ENCODE measurements at places on chromosomes 6 and 20. TPM values are rescaled to one million over a fixed set of nuclear protein-coding genes. Genes with fewer than 3 reads are reported as not detected.

DNA sequence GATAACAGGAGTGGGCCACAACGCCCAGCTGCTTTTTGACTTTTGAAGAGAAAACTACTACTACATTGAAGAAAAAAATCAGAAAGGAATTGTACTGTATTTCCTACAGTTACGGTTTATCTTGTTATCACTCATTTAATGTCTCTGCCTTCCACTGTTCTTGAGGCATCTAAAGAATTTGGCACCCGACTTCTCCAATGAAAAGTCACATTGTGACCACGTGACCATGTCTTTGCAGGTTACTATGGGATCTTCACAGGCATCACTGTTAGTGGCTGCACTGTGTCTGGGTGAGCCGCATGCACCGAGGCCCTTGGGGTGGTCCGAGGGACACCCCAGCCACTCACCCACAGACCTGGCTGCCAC lies 26.8 kb downstream of the RRBP1 start:
- peaks cover 68% of the 10 kb centered on the region for H3K36me3 ChIP-seq
- no peak overlapping the region for H3K27ac ChIP-seq
- H3K27me3 ChIP-seq: no peaks in the 10 kb centered on the region
- peak; percentile 86 for DNase-seq

DNA sequence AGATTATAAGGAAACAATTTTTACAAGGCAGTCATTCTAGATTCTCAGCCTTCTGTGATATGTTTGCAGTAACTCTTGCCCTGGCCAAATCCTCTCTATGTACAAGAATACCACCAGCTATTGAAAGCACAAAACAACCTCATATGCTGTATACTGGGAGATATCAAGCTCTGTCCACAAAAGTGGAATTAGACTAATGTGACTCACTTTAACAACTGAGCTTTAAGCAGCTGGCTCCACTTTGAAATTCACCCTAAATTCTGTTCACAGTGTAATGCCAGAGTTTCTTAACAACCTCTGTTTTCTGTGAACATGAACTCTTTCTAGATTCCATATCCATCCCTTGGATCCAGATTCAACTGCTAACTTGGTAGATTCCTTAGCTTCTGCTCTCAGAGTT lies 47.6 kb downstream of the CHD6 start:
- DNase-seq: no peak
- H3K27ac ChIP-seq: no peak overlapping the region
- peaks cover 10% of the 10 kb centered on the region for H3K36me3 ChIP-seq
- no peak overlapping the region for H3K4me3 ChIP-seq

GRCh38 chr6:105593056-105593690 lies 190.3 kb upstream of the PREP start:
- DNase-seq: no peak
- H3K27me3 ChIP-seq: no peaks in the 10 kb centered on the region
- no peaks in the 10 kb centered on the region for H3K36me3 ChIP-seq
- H3K4me3 ChIP-seq: no peak overlapping the region
- no peaks in the 10 kb centered on the region for H3K4me1 ChIP-seq

The RWDD2A gene
- 7.5 TPM for total RNA-seq

DNA sequence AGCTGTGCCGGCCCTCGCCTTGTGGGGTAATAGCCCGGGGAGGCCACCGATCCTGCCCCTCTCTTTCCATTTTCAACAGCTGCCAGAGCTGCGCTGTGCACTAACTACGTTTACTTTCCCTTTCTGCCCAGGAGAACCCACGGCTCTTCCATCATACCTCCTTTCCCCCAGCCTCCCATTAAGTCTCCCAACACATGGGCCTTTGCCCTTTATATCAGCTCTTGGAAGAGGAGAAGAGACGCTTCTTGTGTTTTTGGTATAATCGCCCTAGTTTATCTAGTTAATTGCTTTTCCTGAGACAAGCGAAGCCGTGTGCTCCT lies 637 bp downstream of the UBR2 start:
- H3K27ac ChIP-seq: peak overlapping the region; percentile 86
- peaks cover 3% of the 10 kb centered on the region for H3K36me3 ChIP-seq
- no peak for DNase-seq
- H3K4me3 ChIP-seq: peak overlapping the region; percentile 94
- no peaks in the 10 kb centered on the region for H3K4me1 ChIP-seq
- no peaks in the 10 kb centered on the region for H3K27me3 ChIP-seq

The SLC22A2 gene
- 0.88 TPM for total RNA-seq

Data from endodermal cell (in vitro differentiated cells).